Stimulated activated CD4-positive, alpha-beta T cell treated with anti-CD3 and anti-CD28 coated beads, TNF-alpha, amount 100 ng/mL, for 1 hour (primary cell): ENCODE measurements at places on chromosomes 1 and 21.

DNA sequence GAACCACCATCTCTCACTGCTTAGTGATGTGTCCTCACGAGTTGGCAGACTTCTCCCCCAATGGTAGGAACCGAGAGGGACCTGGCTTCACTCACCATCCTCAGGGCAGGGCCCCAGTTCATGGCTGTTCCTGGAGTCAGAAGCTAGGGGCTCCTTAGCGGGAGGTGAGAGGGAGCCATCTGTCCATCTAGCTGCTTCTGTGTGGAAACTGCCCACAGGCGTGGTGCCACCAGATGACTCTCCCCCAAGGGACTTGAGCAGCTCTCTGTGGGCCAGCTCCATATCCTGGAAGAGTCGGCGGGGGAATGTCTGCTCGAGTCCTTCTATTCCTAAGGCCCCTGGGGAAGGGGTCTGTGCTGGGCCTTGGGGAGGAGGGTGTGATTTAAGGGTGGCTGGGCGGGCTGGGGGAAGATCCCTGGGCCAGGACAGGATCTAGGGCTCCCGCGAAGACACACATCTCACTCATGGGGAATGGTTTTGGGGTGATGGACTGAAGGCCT is 16.3 kb downstream of the LRRC71 start:
- DNase-seq = no peak

GRCh38 chr1:237701534-237701933 is 189.2 kb downstream of the ZP4 start:
- DNase-seq = no peak

- DNase-seq = no peak
Observed at GRCh38 chr1:181397845-181398244, 85.5 kb upstream of the CACNA1E start.

- DNase-seq = no peak
Observed at GRCh38 chr21:28489821-28490350, 502.8 kb downstream of the LTN1 start.

DNA sequence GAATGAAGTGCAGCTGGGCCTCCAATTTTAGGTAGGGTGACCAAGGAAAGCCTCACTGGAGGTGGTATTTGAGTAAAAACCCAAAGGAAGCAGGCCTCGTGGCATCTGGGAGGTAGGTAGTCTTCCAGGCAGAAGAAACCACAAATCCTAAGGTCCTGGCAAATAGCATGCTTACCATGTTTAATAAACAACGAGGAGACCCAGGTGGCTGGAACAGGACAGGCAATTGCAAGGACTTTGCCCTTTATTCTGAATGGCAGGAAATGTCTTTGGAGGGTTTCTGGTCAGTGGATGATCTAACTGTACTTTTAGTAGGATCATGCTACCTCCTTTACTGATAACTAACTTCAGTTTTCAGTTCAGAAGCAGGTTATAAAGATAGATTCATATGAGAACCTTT is 52.2 kb downstream of the EPB41 start:
- DNase-seq = no peak

- no peak for DNase-seq
Observed at GRCh38 chr1:153963850-153964331, 554 bp upstream of the SLC39A1 start.

DNA sequence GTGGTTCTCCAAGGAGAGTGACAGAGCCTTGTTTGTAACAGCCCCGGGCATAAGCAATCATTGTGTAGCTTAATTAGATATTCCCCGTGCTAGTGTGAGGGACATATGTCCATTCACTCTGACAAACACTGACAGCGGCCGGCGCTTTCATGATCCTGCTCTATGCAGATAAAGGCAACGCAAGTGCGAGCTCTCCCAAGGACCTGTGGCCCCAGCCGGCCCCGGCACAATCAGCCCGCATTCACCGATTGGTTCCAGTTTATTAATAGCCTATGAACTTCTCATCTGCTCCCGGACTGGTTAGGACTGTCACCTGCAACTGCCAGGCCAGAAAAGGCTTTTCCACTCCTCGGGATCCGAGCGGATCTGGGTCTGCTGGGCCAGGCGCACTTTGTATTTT is 18.0 kb upstream of the OLIG1 start:
- no peak for DNase-seq

- DNase-seq = no peak
Observed at GRCh38 chr1:59137276-59137615, 159.6 kb upstream of the FGGY start.

DNA sequence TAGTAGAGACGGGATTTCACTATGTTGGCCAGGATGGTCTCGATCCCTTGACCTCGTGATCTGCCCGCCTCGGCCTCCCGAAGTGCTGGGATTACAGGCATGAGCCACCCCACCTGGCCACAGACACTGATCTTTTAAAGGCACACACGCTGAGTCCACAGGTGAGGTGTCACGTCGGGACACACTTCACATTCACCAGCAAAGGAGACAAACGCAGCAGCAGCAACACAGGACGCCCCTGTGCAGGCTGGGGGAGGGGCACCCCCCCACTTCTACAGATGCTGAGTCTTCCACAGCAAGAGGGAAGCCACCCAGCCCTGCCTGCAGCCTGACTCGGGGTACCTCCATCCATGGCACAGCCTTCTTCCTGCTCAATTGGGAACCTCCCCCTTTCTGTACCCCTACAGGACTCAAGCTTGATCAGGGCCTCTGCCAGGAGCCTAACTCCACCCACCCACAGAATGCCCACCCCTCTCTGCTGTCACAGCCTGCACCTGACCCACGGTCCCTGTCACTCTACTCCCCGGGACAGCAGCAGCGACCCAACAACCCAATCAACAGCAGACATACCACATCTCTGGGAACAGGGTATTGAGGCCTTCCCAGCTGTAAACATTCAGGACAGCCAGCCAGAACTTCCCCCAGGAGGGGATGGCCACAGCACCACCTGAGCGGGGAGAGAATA is 9.5 kb downstream of the LSS start:
- no peak for DNase-seq

DNA sequence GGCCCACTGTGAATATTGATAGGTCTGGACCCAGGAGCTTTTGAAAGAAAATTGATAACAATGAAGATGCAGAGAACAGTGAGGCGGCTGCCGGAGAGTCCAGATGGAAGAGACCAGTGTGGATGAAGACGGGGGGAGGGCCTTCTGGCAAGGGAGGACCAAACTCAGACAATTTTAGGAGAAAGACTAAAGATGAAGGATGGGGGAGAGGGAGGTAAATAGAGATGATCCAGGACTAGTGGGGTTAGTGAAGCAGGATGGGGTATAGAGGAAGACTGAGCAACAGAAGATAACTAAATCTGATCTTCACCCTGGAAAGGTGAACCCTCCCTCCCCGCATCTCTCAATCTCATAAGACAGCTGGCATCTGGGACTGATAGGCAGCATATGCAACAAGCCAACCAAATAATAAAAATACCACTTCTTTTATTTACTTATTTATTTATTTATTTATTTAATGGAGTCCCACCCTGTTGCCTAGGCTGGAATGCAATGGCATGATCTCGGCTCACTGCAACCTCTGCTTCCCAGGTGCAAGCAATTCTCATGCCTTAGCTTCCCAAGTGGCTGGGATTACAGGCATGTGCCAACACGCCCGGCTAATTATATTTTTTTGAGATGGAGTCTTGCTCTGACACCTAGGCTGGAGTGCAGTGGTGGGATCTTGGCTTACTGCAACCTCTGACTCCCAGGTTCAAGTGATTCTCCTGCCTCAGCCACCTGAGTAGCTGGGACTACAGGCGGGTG is 10.5 kb downstream of the EIF3I start:
- DNase-seq = no peak

DNA sequence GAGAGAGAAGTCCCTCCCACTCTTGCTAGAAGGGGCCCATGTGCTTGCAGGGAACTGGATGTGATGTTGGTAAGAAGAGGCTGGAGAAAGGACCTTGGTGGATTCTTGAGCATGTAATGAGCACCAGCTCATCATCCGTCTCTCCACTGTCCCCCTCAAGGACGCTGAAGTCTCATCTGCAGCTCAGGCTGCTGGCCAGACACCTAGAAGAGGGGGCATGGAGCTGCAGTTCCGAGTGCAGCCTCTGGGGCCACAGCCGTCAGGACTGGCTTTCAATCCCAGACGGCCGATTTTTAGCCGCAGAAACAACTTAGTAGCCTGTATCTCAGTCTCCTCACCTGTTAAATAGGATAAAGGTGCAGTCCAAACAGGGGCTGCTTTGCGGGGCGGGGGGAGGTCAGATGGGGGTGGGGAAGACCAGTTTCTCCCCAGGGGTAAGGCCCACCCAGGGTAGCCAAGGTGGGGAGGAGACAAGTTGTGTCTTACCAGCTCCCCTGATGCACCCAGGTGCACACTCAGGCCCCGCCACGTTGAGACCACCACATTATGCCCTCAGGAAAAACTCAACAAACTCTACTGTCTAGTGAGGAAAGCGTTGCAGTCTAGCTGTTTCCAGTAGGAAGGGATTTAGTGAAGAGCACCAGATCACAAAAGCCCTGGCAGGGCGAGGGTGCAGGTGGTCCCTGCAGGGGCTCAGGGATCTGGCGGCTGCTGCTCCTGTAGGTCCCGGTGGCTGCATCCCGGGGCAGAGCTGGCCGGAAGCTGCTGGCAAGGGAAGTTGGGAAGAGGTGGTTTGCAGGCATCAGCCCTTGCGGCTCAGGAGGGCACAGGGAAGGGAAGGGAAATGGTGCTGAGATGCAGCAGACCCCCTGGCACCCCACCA is 29.5 kb downstream of the LDLRAP1 start:
- DNase-seq = no peak

GRCh38 chr1:222547944-222548671 is at the start of gene HHIPL2:
Gene HHIPL2, minus strand, starts transcription at chr1:222548104. Its CDS starts 60 bp downstream, at chr1:222548044.
- no peak for DNase-seq

DNA sequence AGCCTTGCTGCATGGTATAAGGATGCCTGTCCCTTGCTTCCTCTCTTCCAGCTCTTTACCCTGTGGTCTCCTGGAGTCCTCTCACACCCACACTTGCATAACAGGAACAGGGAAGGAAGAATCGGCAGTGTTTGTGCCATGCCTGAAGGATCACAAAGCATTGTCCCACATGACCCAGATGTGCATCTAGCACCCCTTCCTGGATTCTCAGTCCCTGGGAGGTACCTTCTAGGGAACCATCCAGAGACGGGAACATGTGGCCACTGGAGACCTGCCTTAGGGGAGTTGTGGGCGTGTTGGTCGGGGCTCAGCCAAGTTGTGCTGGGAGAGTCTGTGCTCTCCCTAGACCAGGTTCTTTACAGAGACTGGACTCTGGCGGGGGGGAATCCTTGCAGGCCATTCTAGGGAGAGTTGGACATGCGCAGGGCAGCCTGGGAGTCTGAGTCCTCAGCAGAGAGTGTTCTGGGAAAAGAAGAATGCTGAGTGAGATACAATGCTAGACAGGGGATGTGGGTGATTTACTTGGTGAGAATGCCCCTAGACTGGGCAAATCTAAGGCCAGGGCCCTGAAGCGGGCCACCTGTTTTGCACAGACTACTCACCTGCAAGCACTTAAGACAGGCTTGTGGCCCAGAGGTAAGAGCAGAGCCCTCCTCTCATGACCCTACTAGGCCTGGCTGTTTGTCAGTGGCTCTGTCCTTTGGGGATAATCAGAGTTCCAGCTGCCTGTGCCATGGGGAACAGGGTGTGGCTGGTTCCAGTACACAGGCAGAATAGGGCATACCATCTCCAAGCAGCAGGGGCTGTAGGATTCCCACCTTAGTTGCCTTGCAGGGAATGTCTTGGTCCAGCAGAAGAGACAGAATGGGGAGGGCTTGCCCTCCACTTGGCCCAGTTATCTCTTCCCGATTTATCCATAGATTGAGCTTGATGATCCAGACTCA is 89.8 kb downstream of the MAN1C1 start:
- DNase-seq = no peak

DNA sequence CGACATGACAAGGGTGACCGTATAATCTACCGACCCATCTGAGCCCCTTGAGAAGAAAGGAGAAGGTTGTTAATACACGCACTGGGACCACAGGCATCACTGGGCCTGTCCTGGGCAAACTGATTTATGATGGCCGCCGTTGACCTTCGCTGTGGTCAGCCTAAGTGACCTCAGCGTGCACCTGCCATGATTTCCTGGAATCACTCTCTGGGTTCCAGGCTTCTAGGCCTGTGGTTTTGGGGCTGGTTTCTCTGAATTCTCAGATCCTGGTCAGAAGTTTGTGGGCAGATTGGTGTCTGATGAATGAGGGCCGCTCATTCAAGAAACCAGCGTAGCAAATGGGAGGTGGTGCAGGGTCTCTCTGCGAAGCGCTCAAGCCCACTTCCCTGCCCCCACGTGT is 64.0 kb downstream of the SIK1 start:
- DNase-seq = no peak

DNA sequence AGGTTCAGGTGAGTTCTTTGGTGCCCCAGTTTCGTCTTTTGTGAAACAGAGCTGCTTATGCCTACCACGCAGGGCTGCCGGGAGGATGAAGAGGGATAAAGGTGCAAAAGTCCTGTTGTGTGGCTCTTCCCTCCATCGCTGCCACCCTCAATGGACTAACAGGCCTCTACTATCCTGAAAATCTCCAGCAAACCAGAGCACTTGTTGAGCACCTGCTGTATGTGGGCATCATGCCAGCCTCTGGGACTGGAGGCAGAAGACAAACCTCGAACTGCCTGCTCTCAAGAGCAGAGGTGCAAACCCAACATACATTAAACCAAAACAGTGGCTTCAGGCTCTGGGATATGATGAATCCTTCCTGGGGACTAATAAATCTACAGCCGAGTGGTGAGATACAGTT is 174.1 kb downstream of the ACTL8 start:
- DNase-seq = no peak

DNA sequence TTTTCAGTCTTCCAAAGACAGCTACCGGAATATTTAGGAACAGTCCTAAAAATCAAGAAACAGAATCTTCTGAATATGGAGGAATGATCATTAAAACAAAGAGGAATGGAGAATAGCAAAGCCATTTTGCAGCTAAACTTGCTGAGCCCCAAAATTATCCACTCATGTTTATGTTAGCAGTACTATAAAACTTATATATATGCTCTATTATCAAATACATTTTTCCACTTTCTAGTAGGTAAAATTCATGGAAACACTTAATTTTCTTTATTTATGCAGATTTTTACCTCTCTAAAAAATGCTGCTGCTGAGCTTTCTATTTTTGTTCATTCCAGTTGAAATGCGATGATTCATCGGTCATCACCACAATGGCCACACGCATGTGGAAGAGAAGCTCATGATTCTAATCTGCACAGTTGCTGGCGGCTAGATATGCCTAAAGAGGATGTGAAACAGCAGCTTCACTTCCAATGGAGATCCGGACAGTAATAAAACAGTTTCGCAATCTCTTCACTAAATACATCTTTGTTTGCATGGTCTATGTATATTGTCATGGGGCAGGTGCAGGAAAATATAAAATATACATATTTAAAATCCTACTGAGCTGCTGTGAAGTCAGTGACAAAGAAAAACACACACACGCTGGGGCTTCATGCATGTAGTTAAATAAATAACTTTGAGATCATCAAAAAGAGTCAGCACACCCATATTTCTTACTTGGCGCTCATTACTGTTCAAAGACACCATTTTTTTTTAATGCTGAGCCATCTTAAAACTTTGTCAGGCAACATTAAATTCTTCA is 292.2 kb downstream of the SMYD3 start:
- DNase-seq = no peak
